ENCODE measurements at places on chromosomes 4 and X.

- DNase-seq = no peak
These were observed 177.8 kb downstream of the RASL11B start for GRCh38 chr4:53039741-53040458.

GRCh38 chrX:90883479-90883878 lies 551.2 kb upstream of the PABPC5 start:
- no peak for DNase-seq

- DNase-seq = no peak
These were observed 127.4 kb downstream of the GRIA3 start for GRCh38 chrX:123311486-123311885.

- DNase-seq = no peak
These were observed 133.9 kb downstream of the EGF start for GRCh38 chr4:110046588-110047049.

DNA sequence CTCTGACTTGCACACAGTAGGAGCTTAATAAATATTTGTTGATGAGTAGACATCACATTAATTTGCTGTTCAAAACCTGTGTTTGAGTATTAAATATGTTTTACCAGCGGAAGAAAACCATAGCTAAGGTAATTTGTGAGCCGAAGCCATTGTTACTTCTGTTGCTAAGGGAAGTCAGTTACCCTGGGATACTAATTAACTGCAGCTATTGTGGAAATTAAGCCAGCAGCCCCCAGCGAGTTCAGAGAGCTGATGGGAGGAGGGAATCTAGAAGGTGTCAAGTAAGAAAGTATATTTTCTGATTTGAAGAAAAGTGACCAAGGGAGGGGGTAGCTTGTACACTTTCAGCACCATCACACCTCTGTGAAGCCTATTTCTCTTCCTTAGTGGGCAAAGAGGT lies 76.7 kb upstream of the IGSF1 start:
- no peak for DNase-seq

GRCh38 chrX:136028383-136028984 lies 43.2 kb downstream of the SLC9A6 start:
- DNase-seq = no peak

DNA sequence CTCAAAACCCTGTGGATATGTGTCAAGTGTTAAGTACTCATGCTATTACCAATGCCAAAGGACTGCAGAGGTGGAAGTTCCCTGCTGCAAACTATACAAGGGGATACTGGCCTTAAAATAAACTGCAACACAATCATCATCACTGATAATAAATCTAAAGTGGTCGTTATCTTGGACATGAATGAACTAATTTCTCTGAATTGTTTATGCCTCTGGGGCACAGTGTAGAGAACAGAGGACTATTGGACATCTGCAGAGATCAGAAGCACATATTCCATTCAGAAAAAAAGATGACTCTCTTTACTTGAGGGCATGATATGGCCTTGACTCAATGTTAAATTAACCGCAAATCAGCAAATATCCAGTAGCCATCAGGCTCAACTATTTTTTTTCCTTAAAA lies 542.6 kb upstream of the IGFBP7 start:
- no peak for DNase-seq

DNA sequence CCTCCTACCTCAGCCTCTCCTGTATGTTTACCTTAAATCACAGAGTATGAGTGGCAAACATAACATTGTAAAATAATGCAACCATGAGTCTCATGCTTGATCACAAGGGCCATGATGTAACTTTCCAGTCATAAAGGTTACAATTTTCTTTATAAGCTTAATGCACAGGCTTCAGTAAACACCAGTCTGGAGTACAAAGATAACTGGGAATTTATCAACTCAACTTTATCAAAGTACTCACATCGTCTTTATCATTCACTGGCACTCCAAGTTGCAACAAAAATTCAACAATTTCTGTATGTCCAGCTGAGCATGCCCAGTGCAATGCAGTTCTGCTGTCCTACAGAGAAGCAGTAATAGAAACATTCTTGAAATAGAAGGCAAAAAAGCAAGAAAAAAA lies 2.8 kb downstream of the PSMD10 start:
- DNase-seq = no peak

DNA sequence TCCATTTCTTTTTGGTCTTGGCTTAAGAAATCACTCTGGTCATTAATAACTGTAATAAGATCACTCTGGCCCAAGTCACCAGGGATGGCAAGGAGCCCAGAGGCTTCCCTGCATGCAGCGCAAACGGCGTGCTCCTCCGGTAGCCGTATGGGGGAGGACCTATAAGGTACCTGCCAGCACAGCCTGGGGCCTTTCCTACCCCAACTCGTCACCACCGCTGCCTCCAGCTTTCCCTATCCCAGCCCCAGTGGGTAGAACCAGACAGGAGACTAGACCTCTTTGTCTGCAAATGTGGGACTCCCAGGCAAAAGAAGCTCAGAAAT lies 25.9 kb downstream of the HAND2 start:
- no peak for DNase-seq

- DNase-seq = no peak
These were observed 82.8 kb upstream of the HPF1 start for GRCh38 chr4:169840554-169840953.

GRCh38 chr4:167885872-167886271 lies 206.5 kb upstream of the ANXA10 start:
- no peak for DNase-seq

DNA sequence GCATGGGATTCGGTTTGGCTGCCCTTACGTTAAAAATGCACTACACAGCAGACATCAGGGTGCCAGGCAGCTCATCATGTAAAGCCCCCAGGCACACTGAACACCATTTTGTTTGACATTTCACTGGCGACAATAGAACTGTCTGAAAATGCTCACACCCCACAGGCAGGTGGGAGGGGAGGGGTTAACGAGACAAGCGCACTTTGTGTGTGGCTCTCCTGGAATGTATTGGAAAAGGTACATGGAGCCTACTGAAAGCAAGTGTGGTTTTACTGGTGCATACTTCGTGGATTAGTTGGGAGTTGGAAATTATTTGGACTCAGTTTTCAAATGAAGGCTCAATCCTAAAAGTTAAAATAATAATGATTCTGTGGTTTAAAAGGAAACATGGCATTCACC lies 31.6 kb upstream of the PPARGC1A start:
- DNase-seq = no peak

GRCh38 chrX:10169175-10169574 lies 12.4 kb downstream of the CLCN4 start:
- no peak for DNase-seq

DNA sequence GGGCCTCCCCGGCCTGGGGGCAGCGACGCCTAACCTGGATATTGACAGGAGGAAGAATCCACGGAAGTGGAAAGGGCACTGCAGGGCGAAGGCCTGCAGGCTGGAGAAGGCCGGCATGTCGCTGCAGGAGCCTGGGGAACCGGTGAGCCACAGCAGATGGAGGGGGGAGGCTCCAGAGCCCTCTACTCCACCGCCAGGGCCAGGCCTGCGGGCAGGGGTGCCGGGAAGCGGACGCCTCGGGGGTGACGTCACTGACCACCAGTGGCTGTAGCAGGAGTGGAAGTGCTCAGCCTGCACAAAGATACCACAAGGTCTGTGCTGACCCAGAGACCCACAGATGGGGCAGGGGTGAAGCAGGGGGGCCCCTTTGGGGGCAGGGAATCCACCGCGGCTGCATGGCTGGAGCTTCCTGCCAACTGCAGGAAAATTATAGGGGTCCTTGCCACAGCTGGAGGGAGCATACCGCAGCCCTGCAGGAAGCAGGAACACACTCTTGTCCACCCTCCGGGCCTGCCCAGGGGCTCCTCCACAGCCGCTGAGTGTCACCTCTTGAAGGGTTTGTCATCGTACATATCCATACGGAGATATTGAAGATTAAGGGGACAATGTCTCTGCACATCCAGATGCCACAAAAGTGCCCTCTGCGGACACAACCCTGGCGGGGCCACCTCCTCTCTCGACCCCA lies 7.6 kb upstream of the HTRA3 start:
- DNase-seq = no peak

GRCh38 chr4:53514509-53514908 lies 76.8 kb downstream of the LNX1 start:
- no peak for DNase-seq

DNA sequence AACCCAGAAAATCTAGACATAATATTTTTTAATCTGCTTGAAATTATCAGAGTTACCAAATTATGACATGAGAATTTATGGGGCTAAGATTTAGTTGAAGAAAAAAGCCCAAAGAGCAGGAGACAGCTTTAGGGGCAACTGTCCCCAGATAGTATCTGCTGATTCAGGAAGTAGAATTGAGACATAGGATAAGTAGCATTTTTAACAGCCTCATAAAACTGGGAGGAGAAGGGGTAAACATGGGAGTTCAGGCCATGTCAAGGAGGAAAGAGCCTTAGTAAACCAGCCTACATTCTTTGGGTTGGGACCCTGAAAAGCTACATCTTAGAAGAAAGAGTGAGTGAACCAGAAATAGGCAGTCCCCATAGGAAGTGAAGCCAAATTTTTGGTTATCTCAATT lies 9.7 kb upstream of the RAB28 start:
- no peak for DNase-seq

DNA sequence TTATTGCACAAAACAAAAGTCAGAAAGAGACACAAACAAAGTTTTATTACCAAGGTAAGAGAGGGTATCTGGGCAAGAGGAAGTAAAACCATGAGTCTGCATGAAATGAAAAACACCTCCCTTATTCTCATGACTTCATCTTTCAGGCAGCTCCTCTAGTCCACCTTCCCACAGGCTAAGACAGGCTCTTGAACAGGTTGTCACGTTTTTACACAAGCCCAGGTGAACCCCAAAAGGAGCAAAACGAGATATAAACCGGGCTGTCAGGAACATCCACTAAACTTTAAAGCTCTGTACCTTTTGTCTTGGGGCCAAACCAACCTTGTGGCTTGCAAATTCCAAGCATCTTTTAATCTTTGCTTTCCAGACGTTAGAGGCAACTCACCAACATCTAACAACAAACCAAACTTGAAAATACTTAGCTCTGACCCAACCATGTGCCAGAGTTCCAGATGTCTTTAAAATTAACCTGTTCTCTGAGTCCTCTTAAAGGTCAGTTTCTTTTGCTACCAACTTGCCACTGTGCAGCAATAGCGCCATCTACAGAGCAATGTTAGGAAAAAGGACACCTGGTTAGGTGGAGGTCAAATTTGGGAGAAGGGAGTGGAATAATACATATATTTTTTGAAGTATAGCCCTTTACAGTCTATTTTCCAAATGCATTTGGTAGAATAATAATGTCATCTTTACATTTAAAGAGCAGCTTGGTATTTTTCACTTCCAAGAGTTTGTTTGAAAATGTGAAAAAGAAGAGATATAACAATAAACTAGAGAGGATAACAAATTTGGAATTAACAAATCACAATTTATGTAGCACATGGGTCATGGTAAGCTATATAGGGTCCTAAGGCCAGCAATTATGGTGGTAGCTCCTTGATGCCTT lies 73.1 kb downstream of the QRFPR start:
- no peak for DNase-seq

DNA sequence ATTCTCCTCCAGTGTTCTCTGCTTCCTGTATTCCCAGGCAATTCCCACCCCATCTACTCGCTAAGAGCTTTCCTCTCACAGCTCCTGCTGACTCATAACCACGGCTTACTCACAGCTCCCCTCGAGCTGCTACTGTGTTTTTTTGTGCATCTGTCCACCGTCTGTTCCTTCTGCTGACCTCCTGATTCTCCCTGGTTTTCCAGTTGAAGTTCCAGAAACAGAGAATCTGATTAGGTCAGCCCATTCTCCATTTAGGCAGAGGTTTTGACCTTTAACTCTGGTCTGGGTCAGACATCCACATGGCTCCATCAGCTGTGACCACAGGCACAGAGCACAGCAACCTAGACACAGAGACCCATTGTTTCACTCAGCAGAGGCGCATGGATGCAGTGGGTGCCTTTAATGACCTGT lies 5.5 kb upstream of the SMIM20 start:
- no peak for DNase-seq

DNA sequence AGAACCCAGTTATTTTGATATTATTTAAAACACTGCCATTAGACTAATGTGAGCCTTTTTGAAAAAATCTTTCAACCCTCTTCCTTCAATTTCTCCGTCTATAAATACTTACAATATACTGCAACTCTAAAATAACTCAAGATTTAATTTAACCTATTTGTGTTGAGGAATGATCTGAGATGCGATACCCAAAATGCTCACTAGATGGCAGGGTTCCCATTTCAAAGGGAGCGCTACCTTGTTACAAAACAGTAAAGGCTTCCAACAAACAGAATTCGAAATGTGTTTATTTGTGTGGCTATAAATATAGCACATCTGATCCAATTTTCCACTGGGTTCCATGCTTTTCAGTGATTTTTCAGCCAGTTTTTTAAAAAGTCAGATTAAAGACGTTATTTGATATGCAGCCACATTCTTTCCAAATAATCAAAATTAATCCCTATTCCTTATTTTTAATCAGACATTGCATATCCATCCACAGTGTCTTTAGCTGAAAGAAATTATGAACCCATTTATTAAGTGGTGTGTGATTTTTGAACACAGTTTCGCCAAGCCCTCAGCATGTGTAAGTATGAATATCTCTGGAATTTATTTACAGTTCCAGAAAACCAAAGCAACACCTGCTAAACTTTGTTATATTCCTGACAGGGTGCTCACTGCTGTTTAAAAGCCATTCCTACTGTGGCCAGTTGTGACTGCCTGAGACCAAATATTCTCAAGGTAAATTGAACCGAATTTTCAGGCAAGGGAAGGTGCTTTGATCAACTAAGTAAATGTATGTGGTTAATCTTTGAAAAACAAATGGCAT lies 668.0 kb upstream of the LCORL start:
- DNase-seq = no peak

- DNase-seq = no peak
These were observed 31.2 kb downstream of the LRBA start for GRCh38 chr4:150983851-150984250.

DNA sequence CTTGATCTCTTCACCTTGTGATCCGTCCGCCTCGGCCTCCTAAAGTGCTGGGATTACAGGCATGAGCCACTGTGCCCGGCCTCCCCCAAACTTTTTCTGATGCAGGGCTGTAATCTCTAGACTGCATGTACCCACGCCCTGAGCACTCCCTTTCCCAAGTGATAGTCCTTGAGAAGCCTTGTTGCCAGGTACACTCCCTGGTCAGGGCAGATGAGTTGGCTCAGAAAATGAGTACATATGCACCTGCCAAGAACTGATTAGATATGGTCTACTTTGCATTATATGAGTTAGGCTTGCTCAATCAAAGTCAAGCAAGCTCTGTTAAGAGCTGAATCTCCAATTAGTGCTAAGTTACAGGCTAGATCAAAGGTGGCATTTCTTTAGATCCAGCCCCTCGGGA lies 20.3 kb downstream of the APOO start:
- no peak for DNase-seq

GRCh38 chrX:106963111-106963510 lies 36.9 kb downstream of the MORC4 start:
- DNase-seq = no peak

GRCh38 chr4:172040766-172041165 lies 227.6 kb downstream of the GALNTL6 start:
- no peak for DNase-seq

DNA sequence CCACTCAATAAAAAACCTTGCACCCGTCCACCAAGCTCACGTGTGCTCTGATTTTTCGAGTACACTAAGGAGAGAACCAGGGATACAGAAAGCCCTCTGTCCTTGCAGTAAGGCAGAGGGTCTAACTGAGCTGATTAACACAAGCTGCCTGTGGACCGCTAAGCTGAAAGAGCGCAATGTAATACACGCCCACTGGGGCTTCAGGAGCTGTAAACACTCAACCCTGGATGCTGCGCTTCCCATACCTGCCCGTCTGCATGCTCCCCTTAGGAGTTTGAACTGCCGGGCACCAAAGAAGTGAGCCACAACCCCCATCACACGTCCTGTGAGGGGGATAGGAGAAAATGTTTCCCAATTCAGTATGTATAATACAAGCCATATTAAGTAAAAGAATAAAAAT lies 664.8 kb downstream of the PCDH18 start:
- no peak for DNase-seq

Data from stimulated activated CD8-positive, alpha-beta memory T cell treated with anti-CD3 and anti-CD28 coated beads, Interleukin-15, amount 100 ng/mL, for 24 hours (primary cell).